ENCODE measurements at places on chromosomes 1 and 21.

GRCh38 chr21:42319851-42320572, 4.8 kb upstream of the TFF3 start:
- no peak for DNase-seq

- DNase-seq, result no peak
These were observed 171.1 kb downstream of the TOMM20 start for GRCh38 chr1:234957330-234958065.

- no peak for DNase-seq
These were observed 51.9 kb downstream of the DNTTIP2 start for GRCh38 chr1:93827128-93827527.

DNA sequence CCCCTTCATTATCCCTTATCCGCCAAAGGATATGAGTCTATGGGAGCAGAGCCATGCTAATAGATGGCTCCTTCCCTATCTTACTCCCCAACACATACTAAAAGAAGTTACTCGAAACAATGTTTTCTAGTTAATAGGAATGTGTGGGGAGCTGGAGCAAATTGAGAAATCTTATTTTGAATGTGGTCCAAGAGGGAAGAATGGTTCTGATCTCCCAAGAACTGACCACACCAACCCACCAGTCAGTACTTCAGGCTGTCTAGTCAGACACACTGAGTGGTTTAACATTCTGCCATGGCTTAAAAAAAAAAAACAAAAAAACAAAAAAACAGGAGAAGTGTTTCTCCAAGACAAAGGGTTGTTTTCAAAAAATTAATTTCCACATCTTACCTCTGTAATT, 31.5 kb upstream of the DNASE2B start:
- DNase-seq, result no peak

GRCh38 chr1:2373551-2374251, 17.7 kb downstream of the MORN1 start:
- DNase-seq, result no peak

DNA sequence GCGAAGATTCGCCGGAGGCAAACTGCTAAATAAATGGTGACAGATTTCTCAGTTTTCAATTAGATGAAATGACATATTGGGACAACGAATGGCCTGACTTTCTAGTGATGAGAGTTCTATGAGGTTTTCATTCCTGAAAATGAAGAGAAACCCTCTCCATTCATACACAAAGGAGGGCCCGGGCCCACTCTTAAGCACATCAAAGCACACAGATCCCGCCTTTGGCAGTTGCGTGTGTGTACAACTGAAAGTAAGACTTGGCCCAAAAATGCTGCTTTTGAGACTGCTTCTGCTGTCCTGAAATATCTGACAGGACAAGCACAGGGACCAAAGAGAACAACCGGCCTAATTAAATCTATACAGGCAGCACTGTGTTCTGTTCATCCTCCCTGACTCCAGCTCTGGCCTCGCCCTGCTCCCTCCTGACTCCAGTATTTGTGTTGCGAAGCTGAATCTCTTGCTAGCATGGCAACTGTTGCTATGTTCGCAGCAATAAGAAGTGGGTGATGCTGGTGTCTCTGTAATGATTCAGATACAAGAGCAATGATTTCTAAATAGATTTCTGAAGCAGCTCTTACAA, 7.4 kb downstream of the LRRC53 start:
- DNase-seq, result no peak
